ENCODE measurements at places on chromosomes 2 and 18. TPM values are rescaled to one million over a fixed set of nuclear protein-coding genes. Genes with fewer than 3 reads are reported as not detected.

The IL36G gene
- not detected for total RNA-seq

DNA sequence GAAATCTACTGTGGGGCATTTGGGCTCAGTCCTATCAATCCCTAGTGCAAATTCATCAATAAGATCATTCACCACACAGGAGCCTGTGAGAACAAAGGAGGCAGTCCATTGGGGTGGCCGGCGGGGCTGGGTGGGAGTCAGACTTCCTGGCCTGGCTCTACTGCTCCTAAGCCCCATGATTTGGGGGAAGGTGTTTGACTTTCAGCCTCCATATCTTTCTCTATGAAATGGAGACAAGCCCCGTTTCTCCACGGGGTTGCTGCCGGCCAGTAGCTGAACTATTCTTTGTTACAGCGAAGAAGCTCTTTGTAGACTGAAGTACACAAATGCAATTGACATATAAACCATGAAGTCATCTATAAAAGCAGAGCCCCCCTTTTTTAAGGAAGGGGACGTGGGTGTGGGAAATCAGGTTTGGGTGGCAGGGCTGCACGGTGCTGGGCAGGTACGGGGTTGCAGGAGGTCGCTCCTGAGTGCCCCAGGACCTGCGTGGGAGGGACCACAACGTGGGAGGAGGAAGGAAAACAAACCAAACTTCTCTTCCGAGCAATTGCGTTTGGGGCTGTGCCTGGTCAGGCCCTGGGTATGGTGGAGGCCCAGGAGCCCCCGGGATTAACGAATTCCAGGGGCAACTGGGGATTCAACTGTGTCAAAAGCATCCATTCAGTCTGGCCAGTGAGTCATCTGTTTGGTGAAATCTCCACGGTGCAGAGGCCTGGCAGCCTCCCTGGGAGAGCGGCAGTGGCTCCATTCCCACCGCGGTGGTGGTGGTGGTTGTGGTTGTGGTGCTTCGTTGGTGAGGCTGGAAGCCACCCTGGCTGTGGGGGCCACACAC, 18.2 kb downstream of the FBLN7 start:
- H3K27me3 ChIP-seq = peaks cover 7% of the 10 kb centered on the region
- peak overlapping the region; percentile 70 for H3K27ac ChIP-seq
- peak; percentile 72 for DNase-seq

- peaks cover 3% of the 10 kb centered on the region for H3K4me1 ChIP-seq
- H3K27ac ChIP-seq = no peak overlapping the region
- no peaks in the 10 kb centered on the region for H3K27me3 ChIP-seq
Observed at GRCh38 chr2:197414039-197414438, 20.8 kb downstream of the SF3B1 start.

DNA sequence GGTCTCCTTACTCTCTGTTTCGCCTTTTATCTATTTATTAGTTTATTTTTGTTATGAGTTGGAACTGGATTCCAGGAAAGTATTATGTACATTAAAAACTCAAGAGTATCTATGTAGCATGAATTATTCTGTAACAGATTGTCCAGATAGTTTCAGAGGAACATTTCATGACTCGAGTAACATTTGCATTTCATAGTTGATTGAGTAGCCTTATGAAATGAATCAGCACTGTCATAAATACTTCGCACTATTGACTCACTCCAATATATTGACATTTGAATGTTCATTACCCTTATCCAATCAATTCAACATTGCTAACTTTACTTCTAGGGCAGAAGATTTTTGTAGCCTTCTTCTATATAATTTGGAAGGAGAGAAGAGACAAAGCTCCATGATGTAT, 11.3 kb upstream of the VRK2 start:
- no peak overlapping the region for H3K27ac ChIP-seq
- peaks cover 12% of the 10 kb centered on the region for H3K36me3 ChIP-seq
- H3K4me1 ChIP-seq = peaks cover 5% of the 10 kb centered on the region
- no peak overlapping the region for H3K4me3 ChIP-seq
- H3K27me3 ChIP-seq = no peaks in the 10 kb centered on the region

DNA sequence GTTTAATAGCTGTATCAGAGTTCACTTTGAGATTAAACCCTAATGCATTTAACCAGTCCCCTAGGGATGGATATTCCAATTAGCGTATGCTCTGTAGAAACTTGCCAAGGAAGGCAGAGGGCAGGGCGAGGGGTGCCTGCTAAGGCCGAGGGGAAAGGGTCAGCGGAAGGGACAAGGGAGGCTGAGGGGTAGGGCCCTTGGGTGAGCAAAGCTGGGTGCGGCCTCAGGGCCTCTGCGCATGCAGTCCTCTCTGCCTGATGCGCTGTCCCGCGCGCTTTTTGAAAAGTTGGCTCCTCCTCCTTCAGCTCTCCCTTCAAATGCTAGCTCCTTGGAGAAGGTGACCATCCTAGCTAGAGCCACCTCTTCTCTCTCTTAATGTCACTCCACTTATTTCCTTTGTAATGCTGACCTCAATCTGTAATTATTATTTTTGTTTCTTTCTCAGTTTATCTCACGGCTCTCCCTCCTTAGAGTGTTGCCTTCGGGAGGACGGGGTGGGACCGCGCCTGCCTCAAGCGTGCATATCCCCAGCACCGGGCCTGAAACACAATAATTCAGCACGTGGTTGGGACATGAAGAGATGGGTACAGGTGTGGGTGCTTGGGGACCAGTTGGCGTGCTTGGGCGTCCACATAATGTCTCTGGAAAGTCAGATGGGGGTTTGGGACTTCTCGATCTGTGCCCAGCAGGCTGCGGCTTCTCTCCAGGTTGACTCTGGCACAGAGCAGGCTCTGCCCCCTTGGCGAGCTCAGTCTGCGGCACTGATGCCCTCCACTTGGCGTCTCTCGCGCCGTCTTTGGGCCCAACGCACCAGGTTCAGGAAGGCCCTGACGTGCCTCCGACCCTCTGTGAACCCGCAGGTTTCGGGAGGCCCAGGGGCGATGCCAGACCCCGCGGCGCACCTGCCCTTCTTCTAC, 10.0 kb downstream of the ZAP70 start:
- DNase-seq = no peak
- no peak overlapping the region for H3K4me3 ChIP-seq
- peaks cover 78% of the 10 kb centered on the region for H3K36me3 ChIP-seq
- H3K4me1 ChIP-seq = peaks cover 59% of the 10 kb centered on the region

The SALL3 gene
- not detected for total RNA-seq

- H3K4me3 ChIP-seq = no peak overlapping the region
- no peaks in the 10 kb centered on the region for H3K4me1 ChIP-seq
- no peak for DNase-seq
Observed at GRCh38 chr18:10408131-10408530, 46.3 kb upstream of the APCDD1 start.

DNA sequence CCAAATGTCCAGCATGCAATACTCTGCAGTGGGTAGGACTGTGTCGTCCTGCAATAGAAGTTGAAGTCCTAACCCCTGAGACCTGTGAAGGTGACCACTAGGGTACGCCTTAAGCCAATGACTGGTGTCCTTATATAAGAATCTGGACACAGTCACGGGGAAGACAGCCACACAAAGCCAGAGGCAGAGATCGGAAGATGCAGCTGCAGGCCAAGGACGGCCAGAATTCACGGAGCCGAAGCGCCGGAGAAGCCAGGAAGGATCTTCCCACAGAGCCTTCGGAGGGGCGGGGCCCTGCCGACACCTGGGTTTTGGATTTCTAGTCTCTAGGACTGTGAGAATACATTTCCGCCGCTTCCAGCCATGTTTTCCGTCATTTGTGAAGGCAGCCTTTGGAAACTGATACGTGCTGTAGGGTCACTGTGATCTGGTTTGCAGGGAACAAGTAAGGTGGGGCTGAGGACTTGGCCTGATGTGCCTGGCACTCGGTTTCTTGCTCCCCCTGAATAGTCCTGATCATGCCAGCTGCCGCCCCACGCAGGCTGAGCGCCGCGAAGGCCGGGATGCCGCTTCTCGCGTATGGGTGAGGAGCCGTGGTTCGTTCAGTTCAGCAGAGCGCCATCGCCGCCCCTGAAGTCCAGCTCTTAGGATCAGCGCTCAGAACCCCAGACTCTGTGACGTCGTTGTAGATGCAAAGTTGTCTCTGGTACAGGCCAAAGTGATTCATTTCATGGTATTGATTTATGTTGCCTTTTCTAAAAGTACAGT, 38.7 kb downstream of the PTGR3 start:
- no peak for DNase-seq
- peaks cover 7% of the 10 kb centered on the region for H3K27me3 ChIP-seq
- no peak overlapping the region for H3K27ac ChIP-seq
- peaks cover 7% of the 10 kb centered on the region for H3K4me1 ChIP-seq

- DNase-seq = no peak
- H3K4me1 ChIP-seq = peaks cover 6% of the 10 kb centered on the region
- no peaks in the 10 kb centered on the region for H3K27me3 ChIP-seq
- no peak overlapping the region for H3K4me3 ChIP-seq
- peaks cover 7% of the 10 kb centered on the region for H3K36me3 ChIP-seq
Observed at GRCh38 chr2:27810455-27810854, 38.9 kb downstream of the MRPL33 start.

DNA sequence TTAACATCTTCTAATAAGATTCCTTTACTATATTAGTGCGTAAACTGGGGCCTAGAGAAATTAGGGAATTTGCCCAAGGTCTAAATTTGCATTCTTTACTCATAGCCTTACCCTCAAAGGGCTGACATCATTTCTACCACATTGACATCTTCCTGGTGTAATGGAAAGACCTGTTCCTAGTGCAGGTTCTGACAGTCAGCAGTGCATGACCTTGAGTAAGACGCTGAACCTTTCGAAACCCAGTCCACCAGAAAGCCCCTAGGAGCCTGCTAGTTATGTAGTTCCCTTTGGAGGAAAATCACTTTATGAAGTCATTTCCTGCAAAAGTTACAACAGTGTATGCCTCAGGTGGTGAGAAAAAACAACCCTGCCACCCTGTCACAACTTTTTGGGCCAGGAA, 388.3 kb downstream of the TNS1 start:
- DNase-seq = no peak
- H3K27ac ChIP-seq = no peak overlapping the region
- H3K36me3 ChIP-seq = no peaks in the 10 kb centered on the region
- peaks cover 24% of the 10 kb centered on the region for H3K4me1 ChIP-seq

The SERPINB10 gene
- total RNA-seq = not detected

GRCh38 chr2:118078734-118079133, 9.5 kb upstream of the INSIG2 start:
- H3K4me1 ChIP-seq = no peaks in the 10 kb centered on the region
- no peak for DNase-seq
- H3K36me3 ChIP-seq = no peaks in the 10 kb centered on the region

The CXCR1 gene
- 0.14 TPM for total RNA-seq

The MROH2A gene
- not detected for total RNA-seq
